Pancreas (tissue), 10 donors: ENCODE measurements at places on chromosomes 16 and 17. TPM values are rescaled to one million over a fixed set of nuclear protein-coding genes. Genes with fewer than 3 reads are reported as not detected.

The PRSS8 gene
- total RNA-seq, result 89.3 TPM

The KRTAP3-2 gene
- total RNA-seq, result not detected

The PRRT2 gene
- total RNA-seq, result 1.2 TPM

The HP gene
- 0.69 TPM for total RNA-seq

The SEZ6L2 gene
- total RNA-seq, result 16.2 TPM

The LRRC37A gene
- 2.9 TPM for total RNA-seq

The SCARF1 gene
- total RNA-seq, result 3.8 TPM

The TUBB3 gene
- 1.8 TPM for total RNA-seq

The OR2C1 gene
- total RNA-seq, result not detected

The CA4 gene
- 18.1 TPM for total RNA-seq

DNA sequence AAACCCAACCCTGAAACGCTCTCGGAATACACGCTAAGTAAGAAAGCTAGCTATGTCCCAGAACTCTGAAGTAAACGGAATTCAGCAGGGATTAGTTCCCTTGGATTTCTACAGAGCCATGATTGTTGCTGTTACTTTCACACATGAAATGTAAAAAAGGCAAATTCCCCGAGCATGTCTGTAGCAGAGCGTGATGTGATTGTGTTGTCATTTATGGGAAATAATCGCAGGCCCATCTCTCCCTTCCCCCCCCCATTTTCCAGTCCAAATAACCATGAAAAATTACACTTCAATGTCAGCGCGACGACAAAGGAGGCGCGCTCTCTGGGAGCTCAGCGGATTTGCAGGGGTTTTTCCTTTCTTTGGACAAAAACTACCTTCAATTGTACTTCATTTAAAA is 209.0 kb downstream of the ZFHX3 start:
- H3K27me3 ChIP-seq, result no peaks in the 10 kb centered on the region
- H3K4me3 ChIP-seq, result no peak overlapping the region
- no peak overlapping the region for H3K27ac ChIP-seq
- no peak for DNase-seq

DNA sequence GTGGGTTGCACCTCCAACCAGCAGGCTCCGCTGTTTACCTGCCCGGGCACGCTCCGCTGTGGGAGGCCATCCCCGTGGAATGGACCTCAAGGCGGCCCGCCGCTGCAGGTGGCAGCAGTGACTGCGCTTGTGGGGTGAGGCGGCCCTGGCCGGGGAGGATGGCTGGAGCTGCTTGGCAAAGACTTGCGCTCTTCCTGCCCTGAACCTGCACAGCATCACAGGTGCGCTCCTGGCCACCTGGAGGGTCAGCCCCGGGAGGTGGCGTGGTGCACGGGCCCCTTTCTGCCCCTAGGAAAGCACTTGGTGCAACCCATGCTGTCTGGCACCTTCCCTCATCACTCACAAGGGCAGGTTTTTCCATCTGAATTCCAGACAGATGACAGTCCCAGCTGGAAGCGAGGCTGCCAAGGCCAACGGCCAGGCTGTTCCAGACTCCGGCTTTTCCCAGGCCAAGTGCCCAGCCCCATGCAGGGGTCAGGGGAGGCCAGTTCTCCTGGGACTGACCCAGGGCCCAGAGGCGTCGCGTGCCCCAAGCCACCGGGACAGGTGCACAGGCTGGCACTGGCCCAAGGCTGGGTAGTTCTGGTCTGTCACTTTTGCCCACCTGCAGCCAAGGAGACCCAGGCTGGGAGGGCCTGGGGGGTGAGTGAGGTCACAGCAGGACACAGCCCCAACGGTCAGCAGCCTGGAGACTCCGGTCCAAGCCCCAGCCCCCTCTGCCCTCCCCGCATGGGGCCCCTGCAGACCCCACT is 13.3 kb downstream of the UTS2R start:
- peaks cover 15% of the 10 kb centered on the region for H3K4me1 ChIP-seq
- H3K36me3 ChIP-seq, result no peaks in the 10 kb centered on the region
- DNase-seq, result peak; percentile 89
- peak overlapping the region; percentile 77 for H3K27ac ChIP-seq

GRCh38 chr17:72139212-72139611 is 18.4 kb downstream of the SOX9 start:
- DNase-seq, result no peak
- H3K36me3 ChIP-seq, result no peaks in the 10 kb centered on the region
- no peak overlapping the region for H3K27ac ChIP-seq

DNA sequence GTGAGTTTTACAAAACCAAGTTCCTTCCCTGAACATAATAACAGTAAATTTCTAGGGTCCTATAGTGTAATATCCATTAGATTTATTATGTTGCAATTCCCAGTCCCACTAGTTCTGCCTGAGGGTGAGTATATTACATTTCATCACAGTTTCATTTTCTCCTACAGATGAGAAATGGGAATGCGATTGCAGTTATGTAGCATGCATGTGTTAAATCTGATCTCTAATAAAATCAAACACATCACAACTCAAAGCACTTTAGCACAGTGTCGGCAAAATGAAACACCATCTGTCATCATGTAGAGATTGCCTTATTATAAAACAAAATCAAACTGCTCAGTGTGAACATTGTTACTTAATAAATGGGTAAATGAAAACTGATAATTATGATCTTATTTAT is 180.5 kb upstream of the TOX3 start:
- H3K4me1 ChIP-seq, result no peaks in the 10 kb centered on the region
- H3K27ac ChIP-seq, result no peak overlapping the region
- H3K27me3 ChIP-seq, result no peaks in the 10 kb centered on the region

DNA sequence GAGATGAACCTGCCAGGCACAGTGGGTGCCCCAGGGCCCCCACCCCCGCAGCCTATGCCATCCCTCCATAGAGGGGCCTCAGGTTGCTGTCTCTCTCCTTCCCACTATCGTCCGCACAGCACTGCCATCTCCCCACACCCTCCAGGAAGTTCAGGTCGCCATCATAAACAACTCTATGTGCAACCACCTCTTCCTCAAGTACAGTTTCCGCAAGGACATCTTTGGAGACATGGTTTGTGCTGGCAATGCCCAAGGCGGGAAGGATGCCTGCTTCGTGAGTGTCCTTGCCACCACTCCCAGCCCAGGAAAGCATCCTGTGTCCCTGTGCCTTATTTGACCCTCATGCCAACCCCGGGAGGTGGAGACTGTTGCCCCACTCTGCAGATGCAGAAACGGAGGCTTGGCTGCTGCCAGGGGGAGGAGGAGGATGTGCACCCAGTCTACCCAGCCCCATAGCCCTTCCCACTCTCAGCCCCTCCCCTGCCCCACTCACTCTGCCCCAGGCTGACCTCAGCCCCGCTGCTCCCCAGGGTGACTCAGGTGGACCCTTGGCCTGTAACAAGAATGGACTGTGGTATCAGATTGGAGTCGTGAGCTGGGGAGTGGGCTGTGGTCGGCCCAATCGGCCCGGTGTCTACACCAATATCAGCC is 3.9 kb downstream of the PRSS21 start:
- no peak overlapping the region for H3K27ac ChIP-seq
- H3K4me3 ChIP-seq, result no peak overlapping the region
- H3K4me1 ChIP-seq, result no peaks in the 10 kb centered on the region
- no peaks in the 10 kb centered on the region for H3K36me3 ChIP-seq
- DNase-seq, result no peak

DNA sequence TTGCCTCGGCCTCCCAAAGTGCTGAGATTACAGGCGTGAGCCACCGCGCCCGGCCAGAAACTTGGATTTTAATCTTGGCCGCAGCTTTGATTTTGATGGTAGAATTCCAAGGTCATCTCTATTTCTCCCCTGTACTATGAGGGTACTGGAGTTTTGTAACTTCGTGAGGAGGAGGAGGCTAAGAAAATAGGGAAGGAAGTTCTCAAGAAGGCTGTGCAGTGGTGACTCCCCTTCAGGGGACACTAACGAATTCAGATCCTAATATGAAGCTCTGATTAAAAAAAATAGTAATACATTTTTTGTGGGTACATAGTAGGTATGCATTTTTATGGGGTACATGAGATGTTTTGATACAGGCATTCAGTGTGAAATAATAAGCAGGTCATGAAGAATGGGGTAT is 55.9 kb downstream of the LDHD start:
- no peaks in the 10 kb centered on the region for H3K27me3 ChIP-seq
- no peak overlapping the region for H3K27ac ChIP-seq
- no peaks in the 10 kb centered on the region for H3K36me3 ChIP-seq
- no peak overlapping the region for H3K4me3 ChIP-seq
- no peaks in the 10 kb centered on the region for H3K4me1 ChIP-seq
- DNase-seq, result no peak

DNA sequence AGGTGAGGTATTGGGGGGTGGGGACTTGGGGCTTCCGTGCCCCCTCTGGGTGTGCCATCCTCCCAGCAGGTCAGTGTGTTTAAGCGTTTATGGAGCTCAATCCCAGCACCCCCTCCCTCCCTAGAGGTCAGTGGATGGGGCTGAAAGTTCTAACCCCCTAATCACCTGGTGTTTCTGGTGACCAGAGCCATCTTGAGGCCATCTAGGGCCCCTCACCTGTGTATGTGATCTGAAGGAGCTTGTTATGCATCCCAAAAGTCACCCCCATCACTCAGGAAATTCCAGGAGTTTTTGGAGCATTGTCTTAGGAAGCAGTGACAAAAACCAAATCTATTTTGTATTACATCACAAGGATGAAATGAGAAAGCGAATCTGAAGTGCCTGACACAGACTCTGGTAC is 67.8 kb upstream of the NOL11 start:
- no peak for DNase-seq
- H3K27ac ChIP-seq, result no peak overlapping the region
- H3K4me3 ChIP-seq, result no peak overlapping the region

GRCh38 chr16:23991066-23991465 is 155.3 kb downstream of the PRKCB start:
- no peak overlapping the region for H3K27ac ChIP-seq
- no peak for DNase-seq
- no peaks in the 10 kb centered on the region for H3K27me3 ChIP-seq
- no peaks in the 10 kb centered on the region for H3K4me1 ChIP-seq

DNA sequence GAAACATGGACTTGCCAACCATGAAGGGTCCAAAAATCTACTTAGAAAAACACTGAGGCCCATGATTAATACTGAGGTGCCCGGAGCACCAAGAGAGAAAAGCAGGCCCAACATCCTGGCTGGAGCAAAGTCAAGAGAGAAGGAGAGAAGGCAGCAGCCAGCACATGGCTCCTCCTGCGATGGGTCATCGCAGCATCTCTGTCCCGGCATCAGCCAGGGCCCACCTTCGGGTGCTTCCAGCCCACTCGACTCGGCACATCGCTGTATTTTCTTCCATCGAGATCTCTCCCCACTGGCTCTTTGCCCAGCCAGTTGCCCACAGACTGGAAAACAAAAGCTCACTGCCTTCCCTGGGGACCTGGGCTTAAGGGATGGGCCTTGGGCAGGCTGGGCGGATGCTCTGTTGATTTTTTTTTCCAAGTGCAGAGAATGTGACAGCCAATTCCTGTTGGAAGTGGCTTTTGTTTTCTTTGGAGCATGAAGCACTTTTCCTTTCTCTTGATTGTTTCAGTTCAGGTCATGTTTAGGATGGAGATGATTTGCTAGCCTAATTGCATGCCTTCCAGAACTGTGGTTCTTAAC is 58.1 kb downstream of the CYB5B start:
- H3K27me3 ChIP-seq, result no peaks in the 10 kb centered on the region
- no peaks in the 10 kb centered on the region for H3K4me1 ChIP-seq
- no peak overlapping the region for H3K4me3 ChIP-seq
- no peaks in the 10 kb centered on the region for H3K36me3 ChIP-seq
- H3K27ac ChIP-seq, result no peak overlapping the region
- no peak for DNase-seq

GRCh38 chr17:35227546-35227945 is 15.3 kb upstream of the SLFN5 start:
- no peaks in the 10 kb centered on the region for H3K4me1 ChIP-seq
- no peaks in the 10 kb centered on the region for H3K27me3 ChIP-seq
- no peaks in the 10 kb centered on the region for H3K36me3 ChIP-seq
- no peak overlapping the region for H3K27ac ChIP-seq

DNA sequence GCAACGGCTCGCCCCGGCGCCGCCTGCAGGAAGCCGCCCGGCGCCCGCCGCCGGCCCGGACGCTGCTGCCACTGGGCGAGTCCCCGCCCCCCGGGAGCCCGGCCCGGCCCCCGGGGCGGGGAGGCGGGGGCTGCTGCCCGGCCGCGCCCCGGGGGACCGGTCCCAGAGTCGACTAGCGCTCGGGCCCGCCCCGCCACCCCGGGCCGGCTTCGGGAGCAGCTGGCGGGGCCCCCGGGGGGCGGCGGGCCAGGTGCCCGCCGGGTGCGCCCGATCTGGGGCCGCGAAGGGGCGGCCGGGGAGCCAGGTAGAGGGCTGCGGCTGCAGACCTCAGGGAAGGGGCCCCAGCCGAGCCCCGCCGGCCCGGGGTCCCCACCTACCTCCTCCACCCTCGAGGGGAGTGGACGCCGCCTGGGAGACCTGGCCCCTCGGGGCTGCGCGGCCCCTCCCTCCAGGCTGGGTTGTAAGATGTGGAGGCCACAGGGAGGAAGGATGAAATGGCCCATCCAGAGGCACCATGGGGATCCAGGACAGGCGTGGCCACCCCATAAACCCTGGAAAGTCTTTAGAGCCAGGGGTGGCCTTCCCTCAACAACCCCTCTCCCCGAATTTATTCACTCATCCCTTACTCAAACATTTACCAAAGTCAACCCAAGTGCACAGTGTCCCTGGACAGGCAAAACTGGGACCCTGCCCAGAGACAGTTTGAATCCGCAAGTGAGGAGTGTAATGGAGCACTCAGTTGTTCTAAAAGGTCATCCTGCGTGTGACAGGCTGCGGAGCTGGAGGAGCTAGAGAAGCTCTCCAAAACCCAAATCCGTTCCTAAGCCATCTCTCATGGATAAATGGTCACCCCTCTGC is at the start of gene CDYL2:
CDYL2 (minus strand) TSS at position 73 of the 858 bp plus-strand sequence. CDS start 425 bp downstream, outside the sequence.
- H3K4me1 ChIP-seq, result no peaks in the 10 kb centered on the region
- peak; percentile 39 for DNase-seq
- H3K4me3 ChIP-seq, result peak within 1 kb of the TSS; percentile 60
- H3K36me3 ChIP-seq, result no peaks in the 10 kb centered on the region

GRCh38 chr17:1724869-1725641 is 551 bp downstream of the WDR81 start:
- H3K27ac ChIP-seq, result no peak overlapping the region
- peak overlapping the region; percentile 95 for H3K4me3 ChIP-seq
- no peak for DNase-seq
- no peaks in the 10 kb centered on the region for H3K27me3 ChIP-seq
- H3K36me3 ChIP-seq, result peaks cover 3% of the 10 kb centered on the region
- H3K4me1 ChIP-seq, result peaks cover 26% of the 10 kb centered on the region
